RKO (cell line): ENCODE measurements at places on chromosomes 3 and 15.

GRCh38 chr15:84023636-84024035 is 211.9 kb upstream of the GOLGA6L4 start:
- DNase-seq = peak; percentile 23

DNA sequence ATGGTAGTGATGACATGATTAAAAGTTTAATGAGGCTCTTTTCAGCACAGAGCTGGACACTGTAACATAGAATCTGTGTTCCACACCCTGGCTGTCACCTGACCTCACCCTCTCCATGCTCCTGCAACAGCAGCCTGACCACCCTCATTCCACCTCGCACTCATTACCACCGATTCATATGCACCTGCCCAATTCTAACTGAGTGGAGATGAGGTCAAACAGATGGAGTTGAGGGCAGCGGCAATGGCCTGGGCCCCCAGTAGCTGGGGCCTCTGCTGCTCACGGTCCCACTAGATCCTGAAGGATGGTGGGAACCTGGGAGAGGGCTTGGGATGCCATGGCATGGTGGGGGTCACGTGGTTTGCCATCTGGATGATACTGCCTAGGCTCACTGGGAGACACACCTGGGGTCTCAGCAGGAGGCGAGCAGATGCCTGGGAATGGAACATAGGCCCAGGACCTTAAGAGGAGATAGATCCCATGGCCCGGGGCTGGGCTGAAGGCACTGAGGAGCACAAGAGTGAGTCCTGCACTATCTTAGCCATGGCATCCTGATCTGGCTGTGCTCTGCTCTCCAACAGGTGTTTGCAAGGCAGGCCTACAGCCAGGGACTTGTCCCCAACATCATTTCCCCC is 1.3 kb downstream of the SCN5A start:
- no peak for DNase-seq

GRCh38 chr3:143820466-143821221 is 27.6 kb downstream of the SLC9A9 start:
- no peak for DNase-seq

GRCh38 chr3:43638594-43639447 is 17.0 kb upstream of the ANO10 start:
- peak; percentile 27 for DNase-seq

GRCh38 chr3:154981664-154982063 is 98.5 kb upstream of the MME start:
- DNase-seq = no peak

DNA sequence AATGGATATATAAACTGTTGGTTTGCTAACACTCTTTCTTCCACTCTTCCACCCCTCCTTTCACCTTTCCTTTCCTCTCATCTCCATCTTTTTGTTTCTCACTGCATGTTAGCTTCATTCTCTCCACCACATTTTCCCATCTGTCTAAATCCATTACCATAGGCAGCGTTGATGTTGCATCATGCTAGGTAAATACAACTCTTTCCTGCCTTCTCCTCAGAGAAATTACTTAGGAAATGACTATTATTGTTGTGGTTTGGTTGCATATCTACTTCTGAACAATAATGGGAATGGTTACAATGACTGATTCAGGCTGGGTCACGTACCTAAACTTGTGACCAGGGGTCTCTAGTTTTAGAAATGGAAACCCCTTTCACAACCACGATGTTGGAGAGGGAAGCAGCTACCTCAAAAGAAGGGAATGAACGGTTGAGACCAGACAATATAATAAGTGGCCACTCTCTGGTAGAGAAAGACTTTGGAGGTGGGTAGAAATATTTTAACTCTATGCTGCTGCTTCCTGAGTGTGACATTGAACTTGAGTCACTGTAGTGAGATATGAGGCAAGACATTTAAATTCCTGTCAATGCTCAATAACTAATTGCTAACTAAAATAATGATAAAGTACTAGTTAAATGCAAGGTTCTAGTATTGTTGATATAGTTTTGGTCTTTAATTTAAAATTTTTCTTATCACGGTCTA is 314.1 kb upstream of the TGFBR2 start:
- peak; percentile 0 for DNase-seq

- DNase-seq = no peak
These were observed 876.6 kb downstream of the TUSC7 start for GRCh38 chr3:117586161-117586560.

DNA sequence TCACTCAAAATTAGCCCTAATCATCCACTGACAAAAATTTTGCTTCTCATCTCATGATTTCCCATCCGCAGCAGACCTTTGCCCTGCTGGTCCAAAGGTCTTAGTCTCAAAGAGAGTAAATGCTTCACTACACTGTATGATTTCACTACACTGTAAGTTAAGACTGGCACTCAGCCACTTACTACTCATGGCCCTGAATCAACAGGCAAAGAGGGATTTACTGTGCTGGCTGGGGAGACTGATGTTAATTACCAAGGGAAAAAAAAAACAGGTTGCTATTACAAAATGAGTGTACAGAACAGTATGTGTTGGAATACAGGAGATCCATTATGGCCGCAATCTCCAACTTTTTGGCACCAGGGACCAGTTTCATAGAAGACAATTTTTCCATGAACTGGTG is 214.8 kb downstream of the ZMAT3 start:
- DNase-seq = no peak

- no peak for DNase-seq
These were observed 64.6 kb downstream of the CRTC3 start for GRCh38 chr15:90594301-90594738.

- DNase-seq = no peak
These were observed 615 bp downstream of the DHX30 start for GRCh38 chr3:47803480-47804025.

DNA sequence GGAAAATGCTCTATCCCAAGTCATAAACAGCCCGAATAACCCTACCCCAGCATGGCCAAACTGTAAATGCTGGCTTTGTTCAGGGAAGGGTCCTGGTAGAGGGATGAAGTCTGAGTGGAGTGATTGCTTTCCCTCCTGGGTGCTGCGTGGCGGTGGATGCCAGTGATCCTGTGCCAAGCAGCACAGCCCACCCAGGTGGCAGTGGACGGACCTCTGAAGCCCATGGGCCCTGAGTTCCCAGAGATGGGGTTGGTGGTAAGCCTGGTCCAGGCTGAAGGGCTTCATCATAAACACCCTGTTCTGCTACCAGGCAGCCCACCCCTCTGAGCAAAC is 69.3 kb upstream of the ITGA11 start:
- no peak for DNase-seq

DNA sequence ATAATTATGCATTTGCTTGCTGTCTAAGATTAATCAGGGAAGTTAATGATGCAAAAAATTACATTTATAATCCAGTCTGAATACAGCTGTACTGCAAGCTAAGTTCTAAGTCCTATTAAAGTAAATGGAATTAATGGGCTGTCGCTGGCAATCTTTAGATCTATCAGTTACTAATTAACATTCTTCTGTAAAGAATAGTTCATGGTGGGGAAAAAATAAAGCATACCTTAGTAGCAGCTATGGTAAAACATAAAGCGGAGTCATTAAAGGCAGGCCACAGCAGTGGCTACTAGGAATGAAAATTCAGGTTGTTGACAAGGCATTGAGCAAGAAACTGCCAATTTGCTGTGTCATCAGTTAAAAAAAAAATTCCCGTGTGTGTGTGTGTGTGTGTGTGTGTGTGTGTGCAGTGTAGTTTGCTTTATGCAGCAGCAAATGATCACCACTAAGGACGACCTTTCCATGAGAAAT is 129.8 kb downstream of the ZNF385D start:
- no peak for DNase-seq

DNA sequence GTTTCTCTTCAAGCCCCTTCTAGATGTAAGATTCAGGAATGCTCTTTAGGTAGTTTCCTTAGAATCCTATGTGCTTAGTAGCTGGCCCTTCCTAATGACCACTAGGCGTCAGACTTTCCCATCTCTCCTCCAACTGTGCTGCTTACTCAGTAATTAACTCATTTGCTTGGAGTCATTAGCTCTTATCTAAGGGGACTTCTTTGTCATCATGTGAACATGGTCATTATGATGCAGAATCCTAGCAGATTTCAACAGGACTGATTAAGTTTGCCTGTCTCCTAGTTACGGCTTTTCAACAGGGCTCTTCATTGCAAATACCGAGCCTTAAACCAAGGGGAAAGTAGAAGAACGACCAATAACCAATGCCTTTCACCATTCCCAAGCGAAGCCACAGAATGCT is 46.4 kb downstream of the GJD2 start:
- peak; percentile 82 for DNase-seq

DNA sequence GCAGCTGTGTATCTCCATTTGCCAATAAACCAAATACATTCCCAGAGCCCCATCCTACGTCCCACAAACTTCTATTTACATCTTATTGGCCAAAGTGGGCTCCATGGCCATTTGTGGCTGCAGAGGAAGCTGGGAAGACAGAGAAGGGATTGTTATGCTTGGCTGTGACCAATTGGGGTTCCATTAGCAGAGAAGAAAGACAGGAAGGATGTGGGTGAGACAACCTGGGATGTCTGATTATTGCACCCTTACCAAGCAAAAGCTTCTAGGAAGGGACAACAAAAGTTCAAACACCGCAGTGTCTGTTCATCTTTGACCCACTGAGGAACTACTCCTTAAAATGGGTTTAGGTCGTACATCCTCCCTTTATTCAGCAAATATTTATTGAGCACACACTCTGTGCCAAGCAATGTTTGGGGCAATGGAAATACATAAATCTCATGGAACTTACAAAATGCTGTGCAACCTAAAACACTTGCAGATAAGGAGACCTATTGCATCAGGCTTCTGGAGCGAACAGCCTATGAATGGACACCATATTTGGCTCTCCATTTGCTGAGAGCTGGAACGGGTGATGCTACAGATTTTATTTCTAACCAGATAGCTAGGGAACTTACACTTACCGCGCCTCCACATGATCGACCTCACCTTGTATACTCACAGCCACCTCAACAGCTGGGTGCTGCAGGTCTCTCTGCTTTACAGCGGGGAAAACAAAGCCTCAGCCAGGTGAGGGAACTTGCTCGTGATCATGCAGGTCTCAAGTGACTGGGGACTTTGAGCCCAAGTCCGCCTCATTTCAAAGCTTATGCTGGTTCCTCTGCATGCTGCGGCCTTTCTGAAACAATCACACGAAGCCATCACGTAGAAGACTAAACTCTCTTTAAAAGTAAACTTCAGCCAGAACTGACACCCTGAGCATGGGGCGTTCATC is 21.4 kb upstream of the NR2E3 start:
- no peak for DNase-seq

DNA sequence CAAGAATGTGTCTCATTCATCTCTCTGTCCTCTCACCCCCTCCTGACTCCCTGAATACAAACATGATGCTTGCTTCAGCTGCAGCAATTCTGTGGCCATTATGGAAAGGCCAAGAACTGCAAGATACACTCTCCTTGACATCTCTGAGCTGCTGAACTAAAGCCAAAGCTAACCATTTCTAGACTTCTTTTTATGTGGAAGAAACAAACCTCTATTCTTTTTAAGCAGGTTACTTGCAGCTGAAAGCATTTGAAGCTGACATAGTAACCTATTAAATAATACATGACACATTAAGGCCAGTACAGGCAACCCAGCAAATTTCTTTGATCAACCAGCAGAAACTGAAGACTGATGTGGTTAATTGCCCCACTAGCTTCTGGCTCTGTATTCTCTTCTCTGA is 17.5 kb downstream of the FHIT start:
- DNase-seq = no peak

DNA sequence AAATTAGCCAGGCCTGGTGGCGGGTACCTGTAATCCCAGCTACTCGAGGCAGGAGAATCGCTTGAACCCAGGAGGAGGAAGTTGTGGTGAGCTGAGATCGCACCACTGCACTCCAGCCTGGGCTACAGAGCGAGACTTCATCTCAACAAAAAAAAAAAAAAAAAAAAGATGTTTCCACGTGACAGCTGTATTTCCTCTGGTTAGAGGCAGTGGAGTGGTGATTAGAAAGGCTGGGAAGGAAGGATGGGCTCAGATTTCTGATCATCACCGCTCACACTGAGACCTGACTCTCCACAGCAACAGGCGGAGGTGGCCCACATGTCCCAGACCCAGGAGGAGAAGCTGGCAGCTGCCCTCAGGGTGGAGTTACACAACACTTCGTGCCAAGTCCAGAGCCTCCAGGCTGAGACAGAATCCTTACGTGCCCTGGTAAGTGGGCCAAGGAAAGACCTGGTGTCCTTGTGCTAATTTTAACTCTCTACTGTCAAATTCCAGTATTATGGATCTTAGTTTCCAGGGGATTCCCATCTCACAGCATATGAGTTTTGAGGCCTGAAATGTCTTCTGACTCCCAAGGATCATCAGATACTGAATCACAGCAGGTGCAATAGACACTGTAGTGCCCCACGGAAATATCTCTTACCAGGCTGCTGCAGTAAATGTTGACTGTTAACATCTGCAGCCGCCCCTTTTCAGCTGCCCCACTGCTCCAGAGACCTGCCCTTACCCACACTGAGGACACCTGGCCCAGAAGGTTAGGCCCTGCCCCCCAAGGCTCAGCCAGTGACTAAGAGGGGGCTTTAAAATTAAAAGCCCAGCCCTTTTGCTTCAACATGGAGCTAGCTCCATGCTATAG is 66.9 kb downstream of the BFSP2 start:
- DNase-seq = no peak

DNA sequence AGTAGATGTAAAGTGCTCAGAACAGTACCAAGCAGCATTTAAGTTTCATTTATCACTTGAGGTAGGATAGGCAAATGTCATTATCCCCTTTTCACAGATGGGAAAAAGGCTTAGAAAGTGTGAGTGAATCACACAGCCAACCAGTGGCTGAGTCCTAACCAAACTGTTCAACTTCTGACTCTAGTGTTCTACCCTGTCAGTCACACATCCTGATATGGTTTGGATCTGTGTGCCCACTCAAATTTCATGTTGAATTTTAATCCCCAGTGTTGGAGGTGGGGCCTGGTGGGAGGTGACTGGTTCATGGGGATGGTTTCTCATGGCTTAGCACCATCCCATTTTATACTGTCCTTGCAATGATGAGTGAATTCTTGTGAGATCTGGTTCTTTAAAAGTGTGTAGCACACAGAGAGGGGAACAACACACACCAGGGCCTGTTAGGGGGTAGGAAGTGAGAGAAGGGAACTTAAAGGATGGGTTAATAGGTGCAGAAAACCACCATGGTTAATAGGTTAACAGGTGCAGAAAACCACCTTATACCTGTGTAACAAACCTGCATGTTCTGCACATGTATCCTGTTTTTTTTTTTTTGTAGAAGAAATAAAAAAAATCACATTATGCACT is 304.7 kb downstream of the SUCLG2 start:
- peak; percentile 74 for DNase-seq

DNA sequence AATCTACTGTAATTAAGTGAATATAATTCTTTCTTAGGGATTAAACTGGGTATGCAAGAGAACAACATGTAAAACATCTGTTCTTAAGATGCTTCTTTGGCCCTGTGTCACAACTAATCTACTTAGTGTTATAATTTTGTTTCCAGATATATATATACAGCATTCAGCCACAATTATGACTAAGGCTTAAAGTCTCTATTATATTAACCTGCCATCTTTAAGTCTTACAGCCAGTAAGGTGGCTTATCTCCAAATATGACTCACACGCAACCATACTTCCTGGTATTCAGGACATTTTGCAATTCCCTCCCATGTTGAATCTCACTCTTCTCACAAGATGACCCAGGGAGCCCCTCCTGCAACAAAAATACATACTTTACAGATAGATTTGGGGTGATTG is 6.6 kb upstream of the KBTBD8 start:
- peak; percentile 50 for DNase-seq

- DNase-seq = no peak
These were observed 626.3 kb upstream of the NAALADL2 start for GRCh38 chr3:174232658-174233429.

- no peak for DNase-seq
These were observed 837 bp downstream of the TMC3 start for GRCh38 chr15:81373176-81373575.

GRCh38 chr15:90957791-90958190 is 3.1 kb downstream of the RCCD1 start:
- DNase-seq = no peak

GRCh38 chr3:190073264-190074008 is 47.3 kb downstream of the P3H2 start:
- DNase-seq = no peak
